ENCODE measurements at places on chromosomes 11 and 22.
A peak's percentile ranks its signal among the peaks of the same experiment; 100 is the strongest.

DNA sequence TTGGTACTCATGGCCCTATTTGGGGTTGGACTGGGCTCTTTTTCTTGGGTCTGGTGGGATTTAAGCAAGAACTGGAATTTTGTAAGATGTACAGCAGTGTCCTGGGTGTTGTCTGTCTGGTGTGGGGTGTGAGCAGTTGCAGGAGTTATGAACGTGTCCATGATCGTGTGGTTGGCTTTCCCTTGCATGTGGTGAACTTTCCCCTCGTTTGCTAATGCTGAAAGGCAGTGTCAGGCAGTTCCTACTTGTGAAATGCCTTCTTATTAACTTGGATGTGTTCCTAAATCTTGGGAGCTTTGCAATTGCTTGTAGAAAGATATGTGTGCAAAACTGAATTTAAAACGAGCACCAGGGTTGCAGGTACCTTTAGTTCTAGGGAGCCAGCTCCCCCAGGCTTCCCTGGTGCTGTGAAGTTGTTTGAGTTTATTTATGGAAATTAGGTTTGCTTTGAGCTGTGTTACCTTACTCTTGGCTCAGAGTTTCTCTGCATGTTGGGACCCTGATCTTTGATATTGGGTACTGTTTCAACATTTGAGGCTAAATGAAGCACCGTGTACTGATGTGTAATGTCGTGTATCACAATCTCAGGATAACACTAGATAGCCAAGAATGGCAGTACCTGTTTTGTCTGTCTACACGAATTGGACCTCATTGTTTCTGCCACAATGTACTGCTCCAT lies 35.8 kb upstream of the HSD17B12 start:
- DNase-seq, result no peak

- no peak for DNase-seq
Measured at GRCh38 chr11:59199546-59200422, 12.9 kb downstream of the MPEG1 start.

DNA sequence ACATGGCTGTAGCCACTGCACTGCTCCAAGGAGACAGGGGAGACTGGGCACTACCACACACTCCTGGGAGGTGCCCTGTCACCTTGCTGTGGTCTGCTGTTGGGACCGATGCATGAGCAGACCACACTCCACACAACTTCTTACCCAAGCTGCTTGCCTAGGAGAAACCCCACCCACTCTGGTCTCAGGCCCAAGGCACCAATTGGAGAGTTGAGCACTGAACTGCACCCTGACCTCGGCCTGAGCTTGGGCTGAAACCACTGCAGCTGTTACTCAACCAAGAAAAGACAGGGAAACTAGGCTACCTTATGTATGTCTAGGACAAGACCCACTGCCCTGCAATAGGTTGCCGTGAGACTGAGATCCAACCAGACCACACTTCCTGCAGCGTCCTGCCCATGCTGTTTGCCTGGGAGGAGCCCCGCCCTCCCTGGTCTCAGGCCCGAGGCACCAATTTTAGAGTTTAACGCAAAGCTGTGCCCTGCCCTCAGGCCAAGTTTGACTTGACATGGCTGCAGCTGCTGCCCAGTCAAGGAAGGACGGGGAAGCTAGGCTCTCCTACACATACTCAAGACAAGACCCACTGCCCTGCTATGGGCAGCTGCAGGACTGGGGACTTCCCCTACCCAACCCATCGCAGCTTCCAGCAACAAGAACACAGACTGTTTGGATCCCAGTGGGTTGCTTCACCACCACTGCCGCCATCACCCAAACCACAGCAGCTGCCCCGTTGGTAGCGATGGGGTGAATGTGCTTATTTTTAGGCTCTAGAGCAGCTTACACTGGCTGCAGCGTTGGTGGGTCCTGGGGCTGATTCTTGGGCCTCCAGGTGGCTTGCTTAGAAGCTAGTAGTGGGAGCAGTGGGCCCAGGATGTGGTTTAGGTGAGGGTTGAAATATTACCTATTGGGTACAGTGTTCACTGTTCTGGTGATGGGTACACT lies 66.8 kb downstream of the BRD1 start:
- DNase-seq, result no peak

GRCh38 chr11:111829185-111829968 lies 42.0 kb downstream of the ALG9 start:
- no peak for DNase-seq

DNA sequence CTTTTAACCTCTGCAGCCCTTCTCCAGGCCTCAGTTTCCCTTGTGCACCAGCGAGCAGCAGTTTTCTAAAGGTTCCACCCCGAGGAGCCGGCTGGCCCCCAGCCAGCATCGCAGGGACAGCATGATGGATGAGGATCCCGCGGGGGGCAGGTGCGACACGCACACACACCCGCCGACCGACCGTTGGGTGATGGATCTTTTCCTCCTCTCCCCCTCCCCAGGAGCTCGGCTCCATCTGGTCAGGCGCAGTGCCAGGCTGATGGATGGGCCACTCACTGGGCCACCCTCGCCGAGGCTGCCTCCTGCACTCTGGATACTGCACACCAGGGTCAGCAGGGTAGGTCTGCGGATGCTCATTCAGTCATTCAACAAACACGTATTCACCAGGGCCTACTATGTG lies 12.8 kb upstream of the CABP7 start:
- DNase-seq, result peak; percentile 36

- DNase-seq, result no peak
Measured at GRCh38 chr11:118223570-118223969, 1.2 kb downstream of the JAML start.

GRCh38 chr11:115959081-115959486 lies 454.9 kb upstream of the CADM1 start:
- peak; percentile 96 for DNase-seq

- DNase-seq, result no peak
Measured at GRCh38 chr22:25172153-25172552, 27.5 kb upstream of the CRYBB3 start.

DNA sequence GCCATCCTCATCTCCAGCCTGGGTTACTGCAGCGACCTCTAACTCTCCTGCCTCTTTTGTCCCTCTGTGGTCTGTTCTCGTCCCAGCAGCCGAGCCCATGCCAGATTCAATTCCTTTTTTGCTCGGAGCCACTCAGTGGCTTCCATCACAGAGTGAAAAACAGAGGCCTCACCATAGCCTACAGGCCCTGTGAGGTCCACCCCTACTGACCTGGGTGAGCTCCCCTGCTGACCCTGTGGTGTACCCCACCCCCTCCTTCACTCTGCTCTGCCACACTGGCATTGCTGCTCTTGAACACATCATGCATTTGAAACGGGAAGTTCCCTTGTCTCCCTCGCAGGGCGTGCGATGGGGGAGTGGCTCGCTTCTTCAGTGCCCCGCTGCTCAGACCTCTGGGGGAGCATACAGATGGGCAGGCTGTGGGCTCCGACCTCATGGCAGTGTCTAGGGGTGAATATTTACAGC lies 2.1 kb downstream of the AIP start:
- DNase-seq, result no peak

- DNase-seq, result no peak
Measured at GRCh38 chr11:93756748-93757147, 15.3 kb downstream of the C11orf54 start.

DNA sequence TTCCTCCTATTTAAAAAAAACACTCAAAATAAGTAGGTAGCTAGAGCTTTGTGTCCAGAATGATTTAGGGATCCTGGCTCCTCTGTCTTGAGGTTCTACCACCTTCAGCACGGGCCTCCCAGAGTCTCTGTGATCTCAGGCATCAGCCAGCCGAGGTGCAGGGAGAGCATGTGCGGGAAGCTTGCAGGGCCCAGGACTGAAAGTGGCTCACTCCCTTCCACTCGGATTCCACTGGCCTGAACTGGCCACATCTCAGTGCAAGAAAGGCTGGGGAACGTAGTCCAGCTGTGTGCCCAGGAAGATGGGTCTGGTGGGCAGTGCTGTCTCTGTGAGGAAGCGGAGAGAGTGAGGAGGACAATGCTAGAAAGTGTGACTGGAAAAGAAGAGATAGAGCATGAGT lies 68.3 kb upstream of the MYOD1 start:
- DNase-seq, result no peak

- no peak for DNase-seq
Measured at GRCh38 chr11:111949519-111950426, 12.6 kb downstream of the DIXDC1 start.

DNA sequence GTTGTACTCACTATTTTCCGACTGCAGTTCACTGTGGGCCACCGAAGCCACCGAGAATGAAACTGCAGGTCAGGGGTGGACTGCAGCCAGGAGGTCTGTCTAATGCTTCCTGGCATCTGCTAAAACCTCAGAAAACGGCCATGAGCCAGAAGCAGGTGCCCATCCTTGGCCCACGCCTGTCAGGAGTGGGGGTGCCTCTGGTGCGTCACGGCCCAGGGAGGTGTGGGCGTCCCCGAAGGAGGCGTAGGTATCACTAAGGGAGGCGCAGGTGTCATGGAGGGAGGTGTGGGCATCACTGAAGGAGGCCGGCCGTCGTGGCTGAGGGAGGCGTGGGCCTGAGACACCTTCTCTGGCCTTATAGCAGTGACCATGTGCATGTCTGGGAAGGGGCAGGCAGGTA lies 456.2 kb downstream of the TBC1D22A start:
- DNase-seq, result no peak

GRCh38 chr11:119091178-119091577 lies 6.5 kb downstream of the HMBS start:
- no peak for DNase-seq

GRCh38 chr11:84532364-84532763 lies 1094.8 kb downstream of the DLG2 start:
- no peak for DNase-seq

DNA sequence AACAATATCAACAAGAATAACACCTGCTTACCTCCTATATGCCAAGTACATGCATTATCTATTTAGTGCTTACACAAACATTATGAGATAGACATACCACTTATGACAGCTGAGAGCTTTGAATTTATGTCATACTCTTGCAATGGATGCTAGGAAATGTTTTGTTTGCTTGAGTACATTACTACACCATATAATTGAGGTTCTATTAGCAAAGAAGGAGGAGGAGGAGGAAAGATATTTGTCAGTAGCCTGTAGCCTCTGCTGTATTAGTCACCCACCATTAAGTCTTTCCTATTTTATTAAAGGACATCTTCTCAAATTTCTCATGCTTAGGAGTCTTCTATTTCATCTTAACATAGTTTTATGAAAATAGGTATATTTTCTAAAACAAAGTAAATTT lies 6.4 kb downstream of the ANO5 start:
- no peak for DNase-seq

DNA sequence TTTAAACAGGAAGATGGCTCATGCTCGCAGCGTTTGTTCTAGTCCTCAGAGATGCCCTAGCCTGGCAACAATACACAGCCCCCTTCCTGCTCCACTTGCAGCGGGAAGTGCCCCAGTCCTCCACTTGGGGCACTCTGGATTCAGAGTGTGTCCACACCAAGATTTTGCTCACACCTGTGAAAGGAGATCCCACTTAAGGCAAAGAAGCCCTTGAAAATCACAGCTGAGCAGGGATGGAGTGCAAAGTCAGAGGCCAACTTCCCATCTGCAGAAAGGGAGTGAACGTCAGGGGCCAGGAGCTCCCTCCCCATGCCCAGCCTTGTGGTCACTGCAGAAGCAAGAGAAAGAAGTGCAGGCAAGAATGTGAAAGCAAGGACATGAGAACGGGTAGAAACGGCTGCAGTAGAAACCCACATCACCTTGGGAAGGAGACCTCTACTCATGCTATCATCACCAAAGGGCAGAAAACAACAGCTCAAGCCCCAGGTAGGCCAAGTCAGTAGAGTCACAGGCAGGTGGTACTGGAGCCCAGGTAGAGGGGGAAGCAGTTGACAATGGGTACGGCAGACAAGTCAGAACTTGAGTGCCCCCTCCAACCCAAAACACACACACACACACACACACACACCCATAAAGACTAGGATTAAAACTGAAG lies 157.4 kb downstream of the BUD13 start:
- no peak for DNase-seq

GRCh38 chr11:133845413-133845812 lies at the start of gene SPATA19:
Gene SPATA19 (minus strand): TSS chr11:133845513. CDS start chr11:133845446, 67 bp downstream.
- no peak for DNase-seq

GRCh38 chr22:39220890-39221850 lies 23.6 kb downstream of the PDGFB start:
- DNase-seq, result no peak

DNA sequence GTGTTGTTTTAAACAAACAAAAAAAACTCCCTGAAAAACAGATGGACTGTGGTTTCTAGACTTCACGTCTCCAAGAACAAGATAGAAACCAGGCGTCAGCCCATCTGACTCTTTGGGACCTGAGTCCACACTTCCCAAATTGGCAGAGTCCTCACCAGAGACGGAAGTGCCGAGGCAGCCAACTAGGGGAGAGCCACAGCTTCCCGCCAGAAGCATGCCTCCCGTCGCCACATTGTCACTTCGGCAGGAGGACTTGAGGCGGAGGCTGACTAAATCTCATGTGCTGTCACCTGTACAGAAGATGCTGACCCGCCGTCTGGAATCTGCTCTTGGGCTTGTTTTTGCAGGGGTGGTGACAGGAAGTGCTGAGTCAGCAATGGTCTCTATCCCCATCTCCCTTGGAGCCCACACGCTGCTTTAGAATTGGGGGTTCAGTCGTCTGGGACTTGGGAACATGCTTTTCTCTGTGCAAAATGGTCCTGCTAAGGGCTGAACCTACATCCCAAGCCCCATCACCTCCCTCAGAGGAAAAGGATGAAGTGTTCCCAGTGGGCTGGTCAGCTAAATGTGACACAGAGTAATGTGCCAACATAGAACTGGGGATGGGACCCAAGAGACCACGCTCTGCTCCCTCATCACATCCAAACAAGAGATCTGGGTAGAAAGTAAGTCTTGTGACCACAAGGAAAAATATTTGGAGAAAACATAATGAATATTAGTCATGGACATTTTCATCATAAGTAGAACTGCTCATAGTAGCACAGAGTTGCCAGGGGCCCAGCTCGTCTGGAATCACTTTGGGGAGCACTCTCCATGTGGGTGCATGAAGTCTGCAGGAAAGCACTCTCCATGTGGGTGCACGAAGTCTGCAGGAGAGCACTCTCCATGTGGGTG lies 152.9 kb downstream of the SNX19 start:
- no peak for DNase-seq

GRCh38 chr11:57164317-57164716 lies 17.4 kb upstream of the LRRC55 start:
- DNase-seq, result no peak

DNA sequence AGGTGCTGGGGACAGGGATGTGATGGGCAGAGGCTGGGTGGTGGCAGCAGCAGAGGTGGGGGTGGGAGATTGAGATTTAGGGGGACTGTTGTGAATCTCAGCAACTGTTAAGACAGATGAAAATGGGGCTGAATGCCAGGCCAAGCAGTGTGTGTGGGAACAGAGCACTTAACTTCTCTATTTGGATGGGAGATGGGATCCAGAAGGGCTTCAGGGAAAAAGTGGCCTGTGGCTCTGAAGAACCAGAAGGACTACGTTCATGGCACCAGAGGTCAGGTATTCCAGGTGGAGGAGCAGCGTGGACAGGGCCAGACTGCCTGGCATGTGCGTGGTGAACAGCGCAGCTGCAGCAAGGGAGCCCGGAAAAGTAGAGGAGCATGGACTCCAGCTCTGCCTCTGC lies 82.6 kb upstream of the SYT13 start:
- no peak for DNase-seq
